Psoas muscle (tissue), 8 donors: ENCODE measurements at places on chromosomes 5 and 9. TPM values are rescaled to one million over a fixed set of nuclear protein-coding genes. Genes with fewer than 3 reads are reported as not detected.
A peak's percentile ranks its signal among the peaks of the same experiment; 100 is the strongest.

Gene RALGPS1
- 4.1 TPM for polyA plus RNA-seq

Gene KCNV2
- polyA plus RNA-seq, result not detected

DNA sequence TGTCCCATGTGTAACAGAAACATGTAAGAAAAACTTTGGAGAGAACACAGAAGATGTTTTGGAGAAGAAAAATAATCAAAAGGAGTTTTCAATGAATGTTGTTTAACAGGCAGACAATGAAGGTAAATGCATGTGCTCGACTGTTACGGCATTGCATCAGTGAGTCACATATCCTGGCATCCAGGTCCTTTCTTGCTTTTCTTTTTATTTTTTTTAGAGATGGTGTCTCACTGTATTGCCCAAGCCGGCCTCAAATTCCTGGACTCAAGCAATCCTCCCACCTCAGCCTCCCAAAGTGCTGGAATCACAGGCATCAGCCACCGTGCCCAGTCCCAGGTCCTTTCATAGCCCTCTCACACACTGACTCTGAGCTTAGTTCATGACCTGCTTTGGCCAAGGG is 181.8 kb downstream of the DTWD2 start:
- DNase-seq, result no peak
- no peaks in the 10 kb centered on the region for H3K27me3 ChIP-seq
- H3K4me1 ChIP-seq, result no peaks in the 10 kb centered on the region
- no peak overlapping the region for H3K27ac ChIP-seq

DNA sequence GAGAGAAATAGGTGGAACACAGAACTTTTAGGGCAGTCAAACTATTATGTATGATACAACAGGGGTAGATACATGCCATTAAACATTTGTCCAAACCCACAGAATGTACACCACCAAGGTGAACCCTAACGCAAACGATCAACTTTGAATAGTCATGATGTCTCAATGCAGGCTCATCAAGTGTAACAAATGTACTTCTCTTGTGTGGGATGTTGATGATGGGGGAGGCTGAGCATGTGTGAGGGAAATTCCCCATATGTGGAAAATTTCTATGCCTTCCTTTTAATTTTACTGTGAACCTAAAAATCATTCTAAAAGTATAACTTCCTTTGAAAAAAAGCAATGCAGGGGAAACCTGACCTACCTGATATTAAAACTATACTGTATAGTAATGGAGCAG is 201.4 kb upstream of the RASEF start:
- peak overlapping the region; percentile 60 for H3K4me3 ChIP-seq
- no peak overlapping the region for H3K27ac ChIP-seq
- no peak for DNase-seq
- peaks cover 19% of the 10 kb centered on the region for H3K4me1 ChIP-seq
- H3K27me3 ChIP-seq, result no peaks in the 10 kb centered on the region
- no peaks in the 10 kb centered on the region for H3K36me3 ChIP-seq

DNA sequence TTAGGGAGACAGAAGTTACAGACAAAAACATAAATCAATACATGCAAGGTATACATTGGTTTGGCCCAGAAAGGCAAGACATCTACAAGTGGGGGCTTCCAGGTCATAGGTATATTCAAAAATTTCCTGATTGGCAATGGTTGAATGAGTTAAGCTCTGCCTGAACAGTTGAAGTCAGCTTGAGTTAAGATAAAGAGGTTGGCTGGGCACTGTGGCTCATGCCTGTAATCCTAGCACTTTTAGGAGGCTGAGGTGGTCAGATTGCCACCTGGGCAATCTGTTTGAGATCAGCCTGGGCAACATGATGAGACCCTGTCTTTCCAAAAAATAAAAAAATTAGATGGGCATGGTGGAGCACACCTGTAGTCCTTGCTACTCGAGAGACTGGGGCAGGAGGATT is 16.3 kb downstream of the TMC1 start:
- no peak overlapping the region for H3K4me3 ChIP-seq
- H3K4me1 ChIP-seq, result no peaks in the 10 kb centered on the region
- no peaks in the 10 kb centered on the region for H3K36me3 ChIP-seq
- no peak for DNase-seq
- H3K27me3 ChIP-seq, result no peaks in the 10 kb centered on the region

DNA sequence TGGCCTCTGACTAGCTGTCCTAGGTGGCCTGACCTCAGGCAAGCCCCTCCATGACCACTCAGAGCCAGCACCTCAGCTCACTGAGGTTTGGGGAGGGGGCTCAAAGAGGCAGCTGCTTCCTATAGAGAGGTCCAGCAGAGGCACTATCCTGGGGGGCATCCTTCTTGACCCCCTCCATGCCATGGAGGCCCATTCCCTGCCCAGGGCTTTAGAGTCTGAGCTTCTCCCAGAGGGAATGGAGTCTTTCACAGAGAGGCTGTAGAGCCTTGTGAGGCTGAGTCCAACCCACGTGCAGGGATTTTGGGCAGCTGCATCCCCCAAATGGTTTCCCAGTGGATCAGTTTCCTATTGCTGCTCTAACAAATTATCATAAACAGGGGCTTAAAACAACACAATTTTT is 16.9 kb downstream of the IRF1 start:
- H3K36me3 ChIP-seq, result peaks cover 6% of the 10 kb centered on the region
- DNase-seq, result no peak
- H3K27me3 ChIP-seq, result no peaks in the 10 kb centered on the region

DNA sequence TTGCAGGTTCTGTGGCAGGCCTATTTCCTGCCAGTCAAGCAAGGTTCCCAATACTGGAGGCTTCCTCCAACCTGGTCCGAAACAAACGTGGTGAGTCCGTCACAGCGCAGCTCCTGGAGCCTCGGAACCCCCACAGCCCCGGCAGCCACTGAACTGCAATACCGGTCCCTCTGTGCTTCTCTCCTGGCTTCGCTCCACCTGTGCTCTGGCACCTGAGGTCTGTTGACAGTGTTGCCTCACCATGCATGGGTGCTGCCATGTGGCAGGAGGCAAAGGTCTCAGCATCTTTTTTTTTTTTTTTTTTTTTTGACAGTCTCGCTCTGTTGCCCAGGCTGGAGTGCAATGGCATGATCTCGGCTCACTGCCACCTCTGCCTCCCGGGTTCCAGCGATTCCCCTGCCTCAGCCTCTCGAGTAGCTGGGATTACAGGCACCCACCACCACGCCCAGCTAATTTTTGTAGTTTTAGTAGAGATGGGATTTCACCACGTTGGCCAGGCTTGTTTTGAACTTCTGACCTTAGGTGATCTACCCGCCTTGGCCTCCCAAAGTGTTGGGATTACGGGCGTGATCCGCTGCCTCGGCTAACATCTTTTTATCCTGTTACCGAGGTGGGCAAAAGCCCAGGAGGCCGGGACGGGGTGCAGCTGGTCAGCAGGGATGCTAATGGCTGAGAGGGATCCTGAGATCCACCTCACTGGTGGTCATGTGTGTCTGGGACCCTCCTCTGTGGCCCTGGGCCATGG is 57.1 kb upstream of the RNU6ATAC start:
- no peak overlapping the region for H3K4me3 ChIP-seq
- no peaks in the 10 kb centered on the region for H3K36me3 ChIP-seq
- no peak overlapping the region for H3K27ac ChIP-seq

DNA sequence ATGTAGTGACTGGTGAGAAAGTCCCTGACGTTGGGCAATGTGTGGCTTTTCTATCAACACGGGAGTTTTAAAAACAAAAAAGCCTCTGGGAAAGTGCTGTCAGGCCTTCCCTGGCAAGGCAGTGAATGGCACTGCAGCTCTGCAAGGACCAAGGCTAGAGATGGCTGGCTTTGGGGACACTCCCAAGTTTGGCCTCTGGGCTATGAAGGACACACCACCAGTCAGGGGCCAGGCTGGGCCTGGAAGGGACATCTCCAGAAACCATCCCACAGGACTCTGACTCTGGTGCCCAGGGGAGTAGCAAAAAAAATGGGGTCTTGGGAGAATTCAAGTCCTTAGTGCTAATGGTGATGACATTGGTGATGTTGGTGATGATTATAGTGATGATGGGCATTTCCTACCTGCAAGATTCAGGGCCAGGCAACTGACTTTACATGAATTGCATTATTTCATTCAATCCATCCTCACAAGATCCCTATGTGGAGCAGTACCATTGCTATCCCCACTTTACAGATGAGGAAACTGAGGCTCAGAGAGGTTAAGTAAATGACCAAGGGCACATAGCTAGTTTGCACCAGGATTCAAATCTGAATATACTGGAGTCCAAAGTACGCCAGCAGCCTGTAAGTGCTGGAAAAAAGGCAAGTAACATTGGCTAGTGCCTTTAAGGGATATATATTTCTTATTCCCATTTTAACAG is 2.6 kb upstream of the PPARGC1B start:
- H3K36me3 ChIP-seq, result no peaks in the 10 kb centered on the region
- DNase-seq, result no peak
- no peaks in the 10 kb centered on the region for H3K4me1 ChIP-seq
- no peak overlapping the region for H3K4me3 ChIP-seq
- no peak overlapping the region for H3K27ac ChIP-seq

GRCh38 chr5:128366147-128366546 is 171.9 kb downstream of the FBN2 start:
- no peak for DNase-seq
- no peak overlapping the region for H3K4me3 ChIP-seq
- no peaks in the 10 kb centered on the region for H3K4me1 ChIP-seq
- H3K27ac ChIP-seq, result no peak overlapping the region
- no peaks in the 10 kb centered on the region for H3K27me3 ChIP-seq
- no peaks in the 10 kb centered on the region for H3K36me3 ChIP-seq
